ENCODE measurements at places on chromosomes 6 and 20. TPM values are rescaled to one million over a fixed set of nuclear protein-coding genes. Genes with fewer than 3 reads are reported as not detected.

The KCNB1 gene
- 0.09 TPM for total RNA-seq

The SERPINB1 gene
- 29.9 TPM for total RNA-seq

The DNMT3B gene
- total RNA-seq = 2.7 TPM

The SLC2A10 gene
- total RNA-seq = 2.0 TPM
